Fibroblast of the conjunctiva (primary cell): ENCODE measurements at places on chromosomes 16 and 17.

DNA sequence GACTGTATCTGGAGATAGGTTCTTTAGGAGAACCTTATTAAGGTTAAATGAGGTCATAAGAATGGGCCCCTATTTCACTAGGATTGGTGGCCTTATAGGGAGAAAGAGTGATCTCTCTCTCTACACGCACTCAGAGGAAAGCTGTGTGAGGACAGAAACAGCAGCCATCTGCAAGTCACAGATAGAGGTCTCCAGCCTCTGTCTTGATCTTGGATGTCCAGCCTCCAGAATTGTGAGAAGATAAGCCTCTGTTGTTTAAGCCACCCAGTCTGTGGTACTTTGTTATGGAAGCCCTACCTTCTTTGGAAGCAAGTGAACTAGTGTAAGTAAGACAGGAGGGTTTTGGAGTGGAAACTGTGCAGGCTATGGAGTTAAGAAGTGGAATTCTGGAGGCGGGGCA lies 93.2 kb downstream of the ELAC2 start:
- DNase-seq: no peak

DNA sequence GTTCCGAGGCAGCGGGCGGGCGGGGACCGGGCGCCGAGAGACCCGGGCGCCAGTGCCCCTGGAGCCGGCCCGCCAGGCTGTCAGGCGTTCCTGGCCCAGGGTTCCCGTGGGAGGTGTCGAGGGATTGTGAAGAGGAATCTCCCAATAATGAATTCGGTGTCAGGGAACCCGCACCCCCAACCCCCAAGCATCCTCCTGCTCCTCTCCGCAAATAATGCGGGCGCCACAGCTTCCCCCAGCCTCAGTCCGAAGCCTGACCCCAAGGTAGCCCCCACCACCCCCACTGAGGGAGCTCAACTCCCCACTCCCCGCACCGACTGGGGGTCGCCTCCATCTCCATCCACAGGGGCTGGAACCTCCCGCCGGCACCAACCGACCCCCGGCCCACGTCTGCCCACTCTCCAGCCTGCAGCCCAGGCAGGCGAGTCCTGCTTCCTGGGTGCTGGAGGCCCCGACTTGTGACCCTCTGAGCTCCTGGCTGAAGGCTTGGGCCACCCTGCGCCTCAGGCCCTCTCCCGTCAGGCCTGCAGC lies 641 bp upstream of the CASKIN1 start:
- DNase-seq: no peak

DNA sequence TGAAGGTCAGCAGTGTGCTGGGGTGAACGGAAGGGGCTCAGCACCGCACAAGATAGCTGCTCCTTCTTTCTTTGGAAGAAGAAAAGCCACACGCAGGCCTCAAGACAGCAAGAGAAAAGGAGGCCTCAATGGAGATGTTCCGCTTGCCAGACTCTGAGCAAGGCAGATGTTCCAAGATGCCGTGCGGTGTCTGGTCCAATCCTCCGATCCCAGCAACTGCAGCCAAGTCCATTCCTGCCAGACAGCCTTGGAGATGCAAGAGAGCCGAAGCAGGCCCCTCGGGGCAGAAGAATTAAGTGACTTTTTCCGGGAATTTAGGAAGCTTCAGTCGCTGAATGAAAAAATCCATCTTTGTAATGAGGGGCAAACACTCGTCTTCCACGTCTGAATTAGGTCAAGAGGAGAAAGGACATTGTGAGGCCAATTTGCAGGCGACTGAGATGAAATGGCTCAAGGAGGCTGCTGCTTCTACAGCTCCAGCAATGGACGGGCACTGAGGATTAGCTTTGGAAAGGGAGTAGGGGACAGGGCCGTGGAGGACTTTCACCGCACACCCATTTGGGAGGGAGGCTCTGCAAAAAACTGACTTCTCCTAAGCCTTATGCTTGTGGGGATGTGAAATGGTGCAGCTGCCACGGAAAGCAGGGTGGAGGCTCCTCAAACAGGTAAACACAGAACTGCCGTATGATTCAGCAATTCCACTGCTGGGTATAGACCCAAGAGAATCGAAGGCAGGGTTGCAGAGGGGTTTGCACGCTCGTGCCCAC lies 44.7 kb downstream of the RPH3AL start:
- no peak for DNase-seq

DNA sequence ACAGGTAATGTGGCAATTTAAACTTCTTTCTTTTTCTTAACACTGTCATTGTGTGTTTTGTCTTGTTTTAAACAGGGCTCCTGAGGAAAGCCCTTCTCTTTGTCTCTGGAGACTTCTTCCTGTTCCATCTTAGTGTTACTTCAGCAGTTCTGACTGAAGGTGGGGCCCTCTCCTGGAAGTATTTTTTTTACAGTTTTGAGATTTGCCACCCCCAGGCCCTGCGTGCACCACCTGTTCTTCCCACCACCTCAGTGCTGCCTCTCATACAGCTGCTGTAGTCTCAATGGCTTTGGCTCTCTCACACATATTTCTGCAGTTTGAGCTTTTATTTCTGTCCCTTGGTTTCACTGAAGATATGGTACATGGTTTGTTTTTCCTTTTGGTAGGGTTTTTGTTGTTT lies 52.5 kb upstream of the ALDH3A1 start:
- no peak for DNase-seq

DNA sequence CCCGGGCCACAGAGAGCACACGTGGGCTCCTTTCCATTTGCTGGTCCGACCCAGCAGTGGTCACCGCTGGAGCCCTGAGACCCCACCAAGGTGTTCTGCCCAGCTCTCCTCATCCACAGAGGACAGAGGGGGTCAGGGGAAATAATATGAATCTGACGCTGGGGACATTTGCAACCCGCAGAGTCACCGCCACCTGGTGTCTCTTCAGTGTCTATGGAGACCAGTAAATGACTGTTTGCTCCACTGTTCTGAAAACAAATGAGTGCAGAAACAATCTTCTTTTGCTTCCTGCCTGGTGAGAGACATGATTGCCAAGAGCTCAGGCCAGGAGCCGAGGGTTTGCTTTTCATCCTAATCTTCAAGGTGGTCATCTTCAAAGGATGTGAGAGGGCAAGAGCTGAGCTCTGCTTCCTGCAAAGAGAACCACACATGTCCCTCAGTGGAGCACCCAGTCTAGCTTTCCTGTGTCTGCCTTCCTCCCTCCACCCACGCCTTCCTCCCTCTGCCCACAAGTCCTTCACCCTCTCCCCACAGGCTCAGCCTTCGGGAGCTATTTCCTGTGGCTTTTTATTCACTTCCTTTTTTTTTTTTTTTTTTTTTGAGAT lies 14.7 kb upstream of the KLHDC4 start:
- no peak for DNase-seq

DNA sequence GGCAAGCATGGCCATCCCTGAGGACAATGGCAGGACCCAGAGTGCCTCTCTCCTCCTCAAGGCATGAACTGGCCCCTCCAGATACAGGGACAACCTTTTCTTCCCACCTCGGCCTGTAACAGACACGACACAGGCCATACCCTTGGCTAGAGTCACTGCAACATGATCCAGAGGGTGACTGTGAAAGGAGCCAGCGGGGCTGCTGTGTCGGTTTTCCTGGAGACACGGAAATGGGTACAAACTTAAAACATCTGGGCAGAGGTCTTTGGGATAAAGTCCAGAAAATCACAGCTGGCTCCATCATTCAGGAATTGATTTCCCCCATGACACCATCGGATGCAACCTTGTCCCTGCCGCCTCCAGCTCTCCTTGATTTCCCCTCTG lies 5.3 kb downstream of the CEP295NL start:
- DNase-seq: no peak

- no peak for DNase-seq
Observed at GRCh38 chr17:9725575-9725974, 65.8 kb downstream of the DHRS7C start.

GRCh38 chr16:13289515-13289914 lies 388.1 kb downstream of the SHISA9 start:
- DNase-seq: no peak

GRCh38 chr17:58236394-58236793 lies 2.0 kb upstream of the LPO start:
- DNase-seq: no peak

DNA sequence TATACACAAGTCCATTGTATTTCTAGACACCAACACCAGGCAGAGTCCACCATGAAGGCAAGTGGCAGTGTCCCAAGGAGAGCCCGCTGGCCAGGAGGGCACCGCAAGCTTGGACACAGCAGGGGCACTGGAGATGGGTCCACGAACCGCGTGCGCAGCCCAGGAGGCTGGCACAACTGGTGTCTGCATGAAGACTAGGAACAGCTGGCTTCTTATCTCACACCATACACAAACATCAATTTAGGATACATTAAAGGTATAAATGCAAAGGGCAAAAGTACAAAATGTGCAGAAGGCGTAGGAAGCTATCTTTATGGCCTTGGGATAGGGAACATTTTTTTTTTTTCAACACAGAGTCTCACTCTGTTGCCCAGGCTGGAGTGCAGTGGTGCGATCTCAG lies 52.4 kb downstream of the ANKRD11 start:
- no peak for DNase-seq

- no peak for DNase-seq
Observed at GRCh38 chr16:52597073-52597771, 50.3 kb upstream of the TOX3 start.

DNA sequence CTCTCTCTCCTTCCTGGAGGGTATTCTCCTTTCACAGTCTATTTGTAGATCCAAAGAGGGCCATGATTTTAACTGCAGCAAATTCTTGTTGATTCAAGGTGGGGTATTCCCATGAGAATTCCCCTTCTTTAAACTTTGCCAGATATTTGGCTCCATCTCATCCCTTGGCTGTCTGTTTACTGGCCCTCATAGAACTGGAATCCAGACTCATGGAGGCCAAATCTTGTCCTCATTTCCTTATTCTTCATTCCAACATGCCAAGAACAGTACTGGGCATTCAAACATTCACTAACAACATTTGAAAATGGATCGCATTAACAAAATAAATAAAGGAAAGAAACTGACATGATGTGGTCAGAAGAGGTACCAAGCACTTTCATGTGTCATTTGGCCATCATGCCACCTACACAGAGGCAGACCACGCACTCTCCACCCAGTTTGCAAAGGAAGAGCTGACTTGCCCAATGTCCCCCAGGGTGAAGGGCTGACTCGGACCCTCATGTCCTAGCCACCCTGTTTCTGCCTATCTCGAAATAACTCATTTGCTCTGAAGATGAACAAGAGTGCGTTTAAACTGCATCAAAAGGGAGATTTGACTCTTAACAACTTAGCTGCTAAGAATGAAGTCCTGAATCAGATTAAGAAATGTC lies 23.1 kb upstream of the SLC35B1 start:
- no peak for DNase-seq

GRCh38 chr16:71771571-71771970 lies 37.1 kb downstream of the AP1G1 start:
- no peak for DNase-seq

- DNase-seq: peak; percentile 94
Observed at GRCh38 chr16:89489040-89489897, 1.1 kb downstream of the ANKRD11 start.

DNA sequence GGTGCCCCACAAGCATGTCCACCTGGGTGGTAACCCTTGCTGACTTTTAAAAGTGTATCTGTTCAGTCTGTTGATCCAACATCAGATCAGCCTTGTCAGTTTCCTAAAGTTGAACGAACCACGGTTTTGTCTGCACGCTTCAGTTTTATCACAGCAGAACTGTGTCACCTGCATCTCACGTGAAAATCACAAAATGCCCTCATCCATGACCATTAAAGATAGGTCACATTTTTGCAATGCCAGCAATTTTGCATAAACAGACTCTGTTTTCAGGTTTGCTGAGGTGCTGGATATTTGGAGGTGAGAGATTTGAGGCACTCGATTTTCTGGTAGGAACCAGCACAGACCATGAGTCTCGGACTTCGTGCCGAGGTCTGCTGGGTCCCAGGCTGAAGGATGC lies 3.0 kb downstream of the METRNL start:
- no peak for DNase-seq

DNA sequence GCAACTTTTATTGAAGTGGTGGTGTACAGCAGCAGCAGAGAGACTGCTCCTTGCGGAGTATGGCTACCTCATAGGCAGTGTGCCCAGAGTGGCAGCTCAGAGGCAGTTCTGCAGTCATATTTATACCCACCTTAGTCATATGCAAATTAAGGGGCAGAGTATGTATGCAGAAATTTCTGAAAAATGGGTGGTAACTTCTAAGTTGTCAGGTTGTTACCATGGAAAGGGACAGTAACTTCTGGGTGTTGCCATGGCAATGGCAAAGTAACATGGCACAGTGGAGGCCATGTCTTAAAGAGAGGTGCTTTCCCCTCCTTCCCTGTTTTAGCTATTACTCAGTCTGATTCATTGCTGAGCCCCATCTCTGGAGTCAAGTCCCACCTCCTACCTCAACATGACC lies 53.4 kb downstream of the MEOX1 start:
- no peak for DNase-seq

DNA sequence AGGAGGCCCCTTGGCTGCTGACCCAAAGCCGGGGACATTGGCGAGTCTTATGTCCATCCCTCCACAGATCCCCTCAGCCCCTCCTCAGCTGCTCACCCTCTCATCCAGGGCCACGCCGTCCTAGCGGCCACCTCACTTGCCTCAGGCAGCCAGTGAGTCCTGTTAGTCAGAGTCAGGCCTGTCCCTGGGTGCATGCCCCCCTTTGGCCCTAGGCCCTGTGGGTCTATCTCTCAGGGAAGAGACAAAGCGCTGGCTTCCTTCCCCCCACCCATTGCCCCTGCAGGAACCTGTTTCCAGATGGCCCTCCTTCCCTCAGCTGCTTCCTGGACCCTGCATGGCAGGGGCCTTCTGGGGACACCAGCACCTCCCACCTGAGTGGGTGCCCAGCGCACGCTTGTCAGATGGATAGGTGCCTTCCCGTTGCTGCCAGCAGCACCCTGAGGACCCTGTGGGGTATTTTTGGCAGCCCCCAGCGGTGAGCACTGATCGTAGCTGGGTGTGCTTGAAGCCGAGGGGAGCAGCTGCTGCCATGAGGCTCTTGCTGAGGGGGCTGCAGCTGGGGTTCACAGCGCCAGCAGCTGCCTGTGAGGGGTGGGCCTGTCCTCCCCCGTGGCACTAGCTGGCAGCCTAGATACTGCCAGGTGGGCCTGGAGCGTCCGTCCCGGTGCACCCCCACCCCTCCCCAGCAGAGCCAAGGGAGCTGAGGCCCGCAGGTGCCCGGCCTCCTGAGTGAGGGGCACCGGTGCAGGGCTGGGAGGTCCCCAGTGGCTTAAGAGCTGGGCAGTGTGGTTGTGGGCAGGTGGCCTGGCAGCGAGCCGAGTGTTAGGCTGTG lies 8.4 kb downstream of the DBNDD1 start:
- DNase-seq: no peak

GRCh38 chr16:62543516-62543915 lies 507.3 kb upstream of the CDH8 start:
- no peak for DNase-seq

DNA sequence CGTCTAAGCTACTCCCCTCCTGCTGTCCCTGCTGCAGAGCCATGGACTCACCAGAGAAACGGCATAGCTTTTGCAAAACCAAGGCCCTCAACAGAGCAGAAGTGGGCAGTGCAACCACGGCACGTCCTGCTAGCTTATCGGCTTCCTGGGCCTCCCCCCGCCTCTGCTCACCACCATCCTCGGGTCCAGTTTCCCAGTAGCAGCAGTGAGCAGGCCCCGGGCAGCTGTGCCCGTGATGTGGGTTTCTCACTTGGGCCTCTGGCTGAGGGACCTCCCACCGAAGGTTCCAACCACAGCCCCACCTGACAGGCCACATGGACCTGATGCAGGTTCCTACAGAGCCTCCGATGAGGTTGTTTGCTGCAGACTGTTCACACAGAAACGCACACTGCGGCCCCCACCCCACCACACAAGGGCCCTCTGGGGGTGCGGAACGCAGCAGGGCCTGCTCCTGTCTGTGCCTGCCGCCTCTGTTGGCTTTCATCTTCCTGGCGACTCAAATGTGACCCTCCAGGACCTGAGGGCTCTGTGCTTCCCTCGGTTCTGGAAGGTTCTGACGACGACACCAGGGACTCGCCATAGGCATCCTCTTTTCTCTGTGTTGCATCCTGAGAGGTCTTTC lies 24.8 kb downstream of the PDIA2 start:
- no peak for DNase-seq
